ENCODE measurements at places on chromosomes 2 and 18. TPM values are rescaled to one million over a fixed set of nuclear protein-coding genes. Genes with fewer than 3 reads are reported as not detected.

DNA sequence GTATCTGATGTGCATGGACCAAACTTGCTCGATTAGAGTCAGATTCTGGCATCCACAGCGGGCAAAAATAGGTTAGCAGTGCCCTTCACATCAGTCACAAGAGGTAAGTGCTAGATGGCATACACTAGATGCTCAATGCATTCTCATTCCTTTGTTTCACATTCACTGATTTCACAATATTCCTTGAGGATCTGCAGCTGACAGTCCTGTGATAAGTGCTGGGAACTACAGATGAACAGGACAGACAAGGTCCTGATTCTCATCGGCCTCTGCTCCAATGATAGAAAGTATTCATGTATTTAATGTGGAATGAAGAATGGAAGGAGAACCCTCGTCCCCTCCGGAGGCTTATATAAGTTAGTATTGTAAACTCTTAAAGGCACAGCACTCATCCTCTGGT lies 96.8 kb upstream of the SERPINE2 start:
- H3K27me3 ChIP-seq, result peaks cover 5% of the 10 kb centered on the region
- no peak overlapping the region for H3K4me3 ChIP-seq
- H3K27ac ChIP-seq, result no peak overlapping the region
- H3K4me1 ChIP-seq, result no peaks in the 10 kb centered on the region
- DNase-seq, result no peak

DNA sequence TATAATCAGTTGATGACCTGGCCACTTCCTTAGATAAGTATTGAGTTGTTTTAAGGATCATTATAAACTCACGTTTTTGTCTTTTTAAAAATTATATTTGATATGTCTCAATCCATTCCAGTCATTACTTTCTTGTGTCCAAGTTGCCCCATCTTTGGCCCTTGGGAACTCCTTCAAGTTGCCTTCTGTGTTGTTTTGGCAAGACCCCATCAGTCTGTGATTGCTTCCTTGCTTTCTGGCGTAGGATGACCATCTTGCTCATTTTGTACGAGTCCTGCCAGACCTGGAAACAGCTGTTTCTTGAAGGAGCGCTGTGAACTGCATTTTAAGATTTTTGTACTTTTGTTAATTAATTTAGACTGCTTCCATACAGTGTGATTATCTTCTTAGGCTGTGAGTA lies 68.9 kb upstream of the ITM2C start:
- peaks cover 58% of the 10 kb centered on the region for H3K36me3 ChIP-seq
- no peaks in the 10 kb centered on the region for H3K27me3 ChIP-seq
- H3K4me1 ChIP-seq, result peaks cover 38% of the 10 kb centered on the region
- no peak overlapping the region for H3K4me3 ChIP-seq

DNA sequence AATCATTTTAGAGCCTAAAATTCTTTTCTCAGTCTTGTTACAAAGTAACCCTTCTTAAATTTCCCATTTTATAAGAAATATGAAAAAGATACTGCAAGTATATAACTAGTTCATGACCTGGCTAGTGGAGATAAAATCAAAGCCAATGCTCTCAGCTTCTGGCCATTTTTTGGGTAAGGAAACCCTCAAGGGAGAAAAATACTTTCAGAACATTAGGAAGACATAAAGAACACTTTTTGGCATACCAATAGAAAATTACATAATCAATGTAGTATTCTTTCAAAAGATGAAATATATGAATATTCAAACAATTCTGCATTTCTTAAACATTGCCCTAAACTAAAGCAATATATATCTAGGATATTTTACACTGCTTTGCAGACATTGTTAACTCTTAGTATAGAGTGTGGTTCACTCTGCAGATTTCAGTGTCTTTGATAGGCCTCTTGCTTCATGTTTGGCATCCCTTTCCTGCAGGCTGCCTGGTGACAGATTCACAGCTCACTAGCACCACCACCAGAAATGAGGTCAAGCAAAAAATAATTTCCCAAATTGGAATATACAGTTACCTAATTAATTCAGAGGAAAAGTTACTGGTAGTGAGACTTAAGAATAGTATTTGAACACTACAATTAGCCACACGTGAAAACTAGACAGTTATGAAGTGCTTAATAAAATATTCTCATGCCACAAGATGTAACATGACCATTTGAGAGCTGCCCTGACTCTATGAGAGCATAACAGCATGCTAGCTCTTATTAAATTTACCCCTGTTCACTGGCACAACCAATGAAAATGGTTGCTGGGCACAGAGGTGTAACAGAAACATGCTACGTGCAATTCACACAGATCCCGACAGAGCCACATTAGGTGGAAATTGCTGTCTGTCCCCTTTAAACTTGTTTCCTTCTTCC lies 36.0 kb downstream of the PAIP2B start:
- no peaks in the 10 kb centered on the region for H3K27me3 ChIP-seq
- no peak for DNase-seq
- H3K36me3 ChIP-seq, result peaks cover under 1% of the 10 kb centered on the region
- H3K4me1 ChIP-seq, result no peaks in the 10 kb centered on the region
- H3K27ac ChIP-seq, result no peak overlapping the region

Gene LCT
- 0.34 TPM for total RNA-seq

Gene SERPINB11
- not detected for total RNA-seq

All from activated naive CD8-positive, alpha-beta T cell treated with anti-CD3 and anti-CD28 coated beads for 36 hours (primary cell).